A549 treated with RU486 at 1 μM for 4 hours (cell line): ENCODE measurements at places on chromosomes 3 and 15. TPM values are rescaled to one million over a fixed set of nuclear protein-coding genes. Genes with fewer than 3 reads are reported as not detected.

The PLSCR2 gene
- total RNA-seq: not detected in 5 replicates

The DZIP1L gene
- total RNA-seq: 4.9 to 7.8 TPM (median 6.5 TPM) in 5 replicates

The ADPRH gene
- total RNA-seq: 1.9 to 2.6 TPM (median 2.6 TPM) in 5 replicates

The ILDR1 gene
- total RNA-seq: not detected in 5 replicates

The CHRM5 gene
- total RNA-seq: not detected in 5 replicates

The FNDC3B gene
- 21.8 to 32.3 TPM (median 30.4 TPM) in 5 replicates for total RNA-seq

The CYP1A2 gene
- not detected in 5 replicates for total RNA-seq

The ENTPD3 gene
- 0.11 TPM in 1 of 5 replicates, not detected in the others for total RNA-seq

The CSTA gene
- total RNA-seq: 0.73 to 1.9 TPM (median 0.97 TPM) in 5 replicates

The AQR gene
- 28.2 to 38.5 TPM (median 33.0 TPM) in 5 replicates for total RNA-seq

The ADAMTS17 gene
- total RNA-seq: 0.03 to 0.09 TPM (median 0.07 TPM) in 3 of 5 replicates, not detected in the others

The KLHL6 gene
- total RNA-seq: not detected in 5 replicates

The CHRNA7 gene
- 3.0 to 4.6 TPM (median 4.1 TPM) in 5 replicates for total RNA-seq

The KY gene
- total RNA-seq: 0.07 to 0.21 TPM (median 0.10 TPM) in 4 of 5 replicates, not detected in the other
